CD8-positive, alpha-beta memory T cell (primary cell): ENCODE measurements at places on chromosomes 5 and 9. TPM values are rescaled to one million over a fixed set of nuclear protein-coding genes. Genes with fewer than 3 reads are reported as not detected.

Gene RGS14
- polyA plus RNA-seq = 83.5 TPM

Gene GABRP
- polyA plus RNA-seq = not detected

Gene BTNL3
- not detected for polyA plus RNA-seq

Gene ELOVL7
- polyA plus RNA-seq = not detected

- DNase-seq = no peak
Measured at GRCh38 chr9:76693912-76694311, 70.3 kb upstream of the PCA3 start.

DNA sequence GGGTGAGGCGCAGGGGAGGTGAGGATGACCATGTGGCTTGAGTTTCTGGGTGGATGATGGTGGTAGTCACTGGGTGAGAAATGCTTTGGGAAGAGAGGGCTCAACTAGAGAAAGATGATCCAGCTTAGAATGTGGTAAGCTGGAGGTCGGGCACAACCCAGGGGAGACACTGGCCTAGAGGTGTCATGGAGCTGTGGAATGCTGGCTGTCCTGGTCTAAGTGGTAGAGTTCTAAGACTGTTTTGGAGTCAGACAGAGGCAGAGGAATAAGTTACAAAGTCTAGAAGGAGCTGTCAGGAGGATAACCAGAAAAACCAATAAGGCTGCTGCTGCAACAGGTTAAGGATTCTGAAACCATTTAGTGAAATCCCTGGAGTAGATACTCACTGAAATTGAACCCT is 19.2 kb upstream of the ACSL6 start:
- DNase-seq = no peak

- no peak for DNase-seq
Measured at GRCh38 chr5:135425641-135426040, 21.5 kb downstream of the DCANP1 start.

DNA sequence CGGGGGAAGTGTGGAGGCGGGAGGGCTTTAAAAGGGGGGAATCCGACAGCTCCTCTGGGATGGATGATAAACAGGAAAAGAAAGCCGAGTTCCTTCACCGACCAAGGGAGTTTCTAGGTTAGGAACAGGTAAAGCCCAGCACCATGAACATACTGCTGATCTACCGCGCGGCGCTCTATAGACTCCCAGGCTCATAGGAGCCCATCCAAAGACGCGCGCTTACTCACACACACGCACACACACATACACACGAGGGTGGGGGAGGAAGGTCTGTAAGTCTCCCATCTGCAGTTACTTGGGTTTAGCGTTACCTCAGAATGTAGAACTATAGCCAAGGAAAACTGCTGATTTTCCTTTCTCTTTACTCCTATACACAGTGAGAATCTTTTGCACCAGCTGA is 2.6 kb upstream of the GABRB2 start:
- DNase-seq = no peak
